Small intestine (tissue), 16 donors: ENCODE measurements at places on chromosomes 2 and 18. TPM values are rescaled to one million over a fixed set of nuclear protein-coding genes. Genes with fewer than 3 reads are reported as not detected.
A peak's percentile ranks its signal among the peaks of the same experiment; 100 is the strongest.

- no peak overlapping the region for H3K4me3 ChIP-seq
- H3K36me3 ChIP-seq = no peaks in the 10 kb centered on the region
- no peaks in the 10 kb centered on the region for H3K27me3 ChIP-seq
- DNase-seq = no peak
- no peaks in the 10 kb centered on the region for H3K4me1 ChIP-seq
Measured at GRCh38 chr2:157269922-157270321, 12.4 kb downstream of the GALNT5 start.

The ANKRD53 gene
- 2.1 TPM for polyA plus RNA-seq

DNA sequence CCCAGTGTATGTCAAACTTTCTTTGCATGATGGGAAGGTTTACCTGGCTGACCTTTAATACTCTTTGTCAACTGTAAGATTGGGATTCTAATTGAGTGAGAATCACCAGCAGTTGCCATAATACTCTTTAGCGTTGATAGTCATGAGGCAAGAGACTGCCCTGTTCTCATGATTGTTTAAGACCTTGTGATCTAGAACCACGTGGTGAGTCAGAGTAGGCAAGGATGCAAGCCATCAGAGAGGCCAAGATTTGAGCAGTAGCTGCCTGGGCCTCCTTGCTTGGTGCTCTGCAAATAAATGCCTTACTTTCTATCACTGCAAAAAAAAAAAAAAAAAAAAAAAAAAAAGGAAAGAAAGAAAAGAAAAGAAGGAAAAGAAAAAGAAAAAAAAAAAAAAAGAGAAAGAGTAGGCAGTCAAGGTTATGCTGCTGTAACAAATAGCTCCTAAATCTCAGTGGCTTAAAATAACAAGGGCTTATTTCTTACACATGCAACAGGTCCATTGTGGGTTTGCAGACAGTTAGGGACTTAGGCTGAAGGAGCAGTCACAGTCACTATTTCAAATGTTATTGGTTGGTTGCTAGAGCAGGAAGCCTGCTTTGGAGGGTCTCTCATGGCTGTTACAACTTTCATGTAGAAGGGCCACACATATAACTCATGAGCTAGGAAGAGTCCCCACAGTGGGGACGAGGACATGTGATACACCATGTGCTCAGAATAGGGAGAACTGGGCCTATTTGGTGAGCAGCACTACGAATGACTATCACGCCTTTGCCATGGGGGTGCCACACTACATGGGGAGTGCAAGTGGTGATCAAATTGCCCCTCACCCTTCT is 21.7 kb downstream of the IL1R2 start:
- H3K27ac ChIP-seq = no peak overlapping the region
- H3K27me3 ChIP-seq = no peaks in the 10 kb centered on the region
- no peak for DNase-seq
- H3K4me1 ChIP-seq = no peaks in the 10 kb centered on the region

The TUBA3E gene
- polyA plus RNA-seq = 2.4 TPM

DNA sequence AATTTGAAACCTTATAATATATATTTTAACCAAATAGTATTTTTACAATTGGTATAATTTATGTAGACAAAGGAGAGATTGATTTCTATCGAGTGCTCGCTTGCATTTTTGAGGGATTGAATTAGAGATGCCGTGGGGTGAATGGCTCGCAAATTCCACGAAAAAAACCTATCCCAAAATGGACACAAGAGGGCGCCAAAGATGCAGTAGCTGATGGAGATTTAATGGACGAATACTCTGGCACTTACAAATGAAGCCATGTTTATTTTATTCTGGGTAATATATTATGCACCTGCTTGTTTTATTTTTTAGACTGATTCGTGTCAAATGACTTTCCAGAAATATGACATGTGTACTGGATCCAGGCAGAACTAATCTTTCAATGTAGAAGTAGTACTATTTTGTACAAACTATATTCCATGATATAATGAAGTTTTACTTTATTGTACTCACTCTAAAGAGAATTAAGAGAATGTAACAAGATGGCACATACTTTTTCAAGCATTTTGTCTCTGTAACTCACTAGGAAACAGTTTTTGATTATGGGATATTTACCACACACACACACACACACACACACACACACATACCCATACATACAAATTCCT is 505.4 kb downstream of the PLCL1 start:
- no peaks in the 10 kb centered on the region for H3K36me3 ChIP-seq
- no peak overlapping the region for H3K27ac ChIP-seq
- H3K4me1 ChIP-seq = no peaks in the 10 kb centered on the region
- no peak overlapping the region for H3K4me3 ChIP-seq

DNA sequence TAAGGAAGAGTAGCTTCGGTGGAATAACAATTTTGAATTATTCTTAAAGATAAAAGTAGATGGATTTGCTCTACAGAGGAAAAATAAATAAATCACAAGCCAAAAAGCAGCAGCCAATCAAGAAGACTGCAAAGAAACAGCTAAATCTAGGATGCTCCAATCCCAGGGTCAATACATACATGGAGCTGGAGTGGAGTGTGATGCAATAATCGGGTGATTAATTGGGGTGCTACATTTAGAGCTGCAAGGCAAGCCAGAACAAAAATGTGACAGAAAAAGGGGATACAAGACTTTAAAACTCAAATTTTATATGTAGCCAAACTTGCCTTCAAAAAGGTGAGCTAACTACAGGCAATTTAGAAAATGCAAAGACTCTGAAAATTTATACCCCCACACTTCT is 215.8 kb downstream of the TCF4 start:
- H3K4me3 ChIP-seq = no peak overlapping the region
- no peak overlapping the region for H3K27ac ChIP-seq
- no peaks in the 10 kb centered on the region for H3K4me1 ChIP-seq
- DNase-seq = no peak

DNA sequence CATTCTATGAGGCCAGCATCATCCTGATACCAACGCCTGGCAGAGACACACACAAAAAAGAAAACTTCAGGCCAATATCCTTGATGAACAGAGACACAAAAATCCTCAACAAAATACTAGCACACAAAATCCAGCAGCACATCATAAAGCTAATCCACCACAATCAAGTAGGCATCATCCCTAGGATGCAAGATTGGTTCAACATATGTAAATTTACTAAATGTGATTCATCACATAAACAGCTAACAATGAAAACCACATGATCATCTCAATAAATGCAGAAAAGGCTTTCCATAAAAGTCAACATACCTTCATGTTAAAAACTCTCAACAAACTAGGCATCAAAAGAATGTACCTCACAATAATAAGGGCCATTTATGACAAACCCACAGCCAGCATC is 65.3 kb downstream of the WDPCP start:
- H3K4me3 ChIP-seq = no peak overlapping the region
- H3K27ac ChIP-seq = no peak overlapping the region
- H3K27me3 ChIP-seq = no peaks in the 10 kb centered on the region
- H3K36me3 ChIP-seq = no peaks in the 10 kb centered on the region
- no peaks in the 10 kb centered on the region for H3K4me1 ChIP-seq

The QPCT gene
- 0.67 TPM for polyA plus RNA-seq

DNA sequence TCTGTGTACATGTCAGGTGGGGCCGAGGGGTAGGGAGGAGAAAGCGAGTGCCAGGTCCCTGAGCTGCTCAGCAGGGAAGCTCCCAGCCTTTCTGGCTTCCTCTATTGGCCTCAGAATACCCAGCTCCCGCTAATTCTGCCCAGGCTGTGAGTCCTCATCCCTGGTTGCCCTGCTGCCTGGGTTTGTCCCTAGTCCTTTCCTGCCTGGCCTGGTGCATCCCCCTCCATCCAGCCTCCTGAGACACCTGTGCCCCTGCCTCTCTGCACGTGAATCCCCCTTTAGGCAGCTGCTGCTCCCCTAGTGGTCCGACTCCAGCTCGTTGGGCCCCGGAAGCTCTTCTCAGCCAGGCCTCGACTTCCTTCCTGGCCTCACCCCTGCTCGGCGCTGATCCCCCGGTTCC is 54.6 kb downstream of the INHBB start:
- no peaks in the 10 kb centered on the region for H3K4me1 ChIP-seq
- no peak overlapping the region for H3K27ac ChIP-seq
- no peak overlapping the region for H3K4me3 ChIP-seq
- H3K36me3 ChIP-seq = no peaks in the 10 kb centered on the region
- DNase-seq = no peak
- no peaks in the 10 kb centered on the region for H3K27me3 ChIP-seq

GRCh38 chr2:29607038-29607420 is 314.4 kb downstream of the ALK start:
- H3K36me3 ChIP-seq = no peaks in the 10 kb centered on the region
- no peak for DNase-seq
- H3K4me1 ChIP-seq = no peaks in the 10 kb centered on the region
- no peak overlapping the region for H3K4me3 ChIP-seq

DNA sequence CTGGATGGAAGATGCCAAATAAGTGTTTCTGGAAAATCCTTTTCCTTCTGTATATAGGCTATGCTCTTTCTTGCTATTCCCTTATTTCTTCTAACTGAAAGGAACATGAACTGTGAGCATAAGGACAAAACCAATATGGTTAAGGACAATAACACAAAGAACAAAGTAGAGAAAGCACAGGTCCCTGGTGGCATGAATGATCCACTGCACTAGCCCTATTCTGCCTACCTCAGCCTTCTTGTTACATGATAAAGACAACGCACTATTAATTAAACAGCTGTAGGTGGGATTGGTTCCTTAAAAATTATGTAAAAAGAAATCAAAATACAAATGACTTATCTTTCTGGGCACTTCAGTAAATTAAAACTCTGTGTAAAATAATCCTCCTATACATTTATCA is 1.9 kb upstream of the WDR75 start:
- H3K36me3 ChIP-seq = no peaks in the 10 kb centered on the region
- H3K4me3 ChIP-seq = no peak overlapping the region
- no peak overlapping the region for H3K27ac ChIP-seq
- H3K4me1 ChIP-seq = peaks cover 13% of the 10 kb centered on the region

GRCh38 chr2:65055422-65056214 is 598 bp upstream of the CEP68 start:
- no peaks in the 10 kb centered on the region for H3K36me3 ChIP-seq
- no peaks in the 10 kb centered on the region for H3K27me3 ChIP-seq
- peak overlapping the region; percentile 68 for H3K4me3 ChIP-seq
- no peak for DNase-seq
- peaks cover 15% of the 10 kb centered on the region for H3K4me1 ChIP-seq

DNA sequence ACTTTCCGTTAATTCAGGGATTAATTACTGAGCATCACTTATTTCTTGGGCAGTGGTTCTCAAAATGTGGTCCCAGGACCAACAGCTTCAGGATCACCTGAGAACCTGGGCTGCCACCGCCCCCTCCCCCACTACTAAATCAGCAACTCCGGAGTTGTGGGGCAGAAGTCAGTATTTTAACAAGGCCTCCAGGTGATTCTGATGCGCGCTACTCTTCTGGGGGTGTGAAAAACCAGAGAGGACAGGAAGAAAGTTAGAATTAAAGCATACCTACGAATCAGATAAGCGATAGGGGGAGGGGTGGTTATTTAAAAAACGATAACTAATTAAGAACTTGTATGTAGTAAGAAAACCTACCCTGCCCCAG is 319 bp downstream of the ZSCAN30 start:
- peak overlapping the region; percentile 14 for H3K27ac ChIP-seq
- DNase-seq = no peak
- H3K36me3 ChIP-seq = peaks cover 2% of the 10 kb centered on the region
- H3K27me3 ChIP-seq = no peaks in the 10 kb centered on the region
- H3K4me1 ChIP-seq = no peaks in the 10 kb centered on the region

DNA sequence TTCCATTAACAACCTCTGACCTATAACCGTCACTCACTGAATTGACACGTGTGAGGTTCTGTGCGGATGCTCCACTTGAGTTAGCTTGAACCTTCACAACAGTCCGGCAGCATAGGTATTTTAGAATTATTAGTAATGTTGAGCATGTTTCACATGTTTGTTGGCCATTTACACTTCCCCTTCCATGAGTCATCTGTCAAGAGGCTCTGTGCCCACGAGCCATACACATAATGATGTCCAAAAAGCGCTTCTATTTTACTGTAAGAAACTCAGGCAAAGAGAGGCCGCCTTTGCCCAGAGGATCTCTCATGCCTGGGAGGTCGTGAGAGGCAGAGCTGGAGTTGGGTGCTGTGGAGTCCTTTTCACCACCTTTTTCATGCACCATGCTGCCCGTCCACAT is 28.9 kb upstream of the TMEM214 start:
- no peaks in the 10 kb centered on the region for H3K36me3 ChIP-seq
- no peak overlapping the region for H3K4me3 ChIP-seq
- H3K27me3 ChIP-seq = no peaks in the 10 kb centered on the region
- no peak for DNase-seq

DNA sequence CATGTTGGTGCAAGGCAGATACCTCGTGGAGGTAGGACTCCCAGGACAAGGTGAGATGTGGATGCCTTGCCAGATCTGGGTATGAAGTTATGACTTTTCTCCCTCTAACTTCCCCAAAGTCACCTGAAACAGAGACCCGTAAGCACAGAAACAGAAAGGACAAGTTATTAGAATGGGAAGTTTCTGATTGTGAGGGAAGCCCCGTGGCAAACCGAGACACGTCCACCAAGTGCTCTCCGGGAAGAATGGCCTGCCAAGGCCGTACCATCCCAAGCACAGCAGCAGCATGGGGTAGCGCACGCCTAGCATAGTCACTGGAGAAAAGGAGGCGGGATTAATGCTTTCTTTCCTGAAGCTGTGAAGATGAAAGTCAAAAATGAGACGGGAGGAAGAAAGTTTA is 110.6 kb downstream of the ZNF532 start:
- H3K27ac ChIP-seq = peak overlapping the region; percentile 7
- DNase-seq = no peak
- no peaks in the 10 kb centered on the region for H3K4me1 ChIP-seq
- H3K36me3 ChIP-seq = peaks cover 23% of the 10 kb centered on the region

GRCh38 chr2:16252251-16252650 is 311.9 kb downstream of the MYCN start:
- H3K4me1 ChIP-seq = no peaks in the 10 kb centered on the region
- no peak for DNase-seq
- H3K4me3 ChIP-seq = no peak overlapping the region
- H3K27me3 ChIP-seq = peaks cover 3% of the 10 kb centered on the region
- no peak overlapping the region for H3K27ac ChIP-seq

DNA sequence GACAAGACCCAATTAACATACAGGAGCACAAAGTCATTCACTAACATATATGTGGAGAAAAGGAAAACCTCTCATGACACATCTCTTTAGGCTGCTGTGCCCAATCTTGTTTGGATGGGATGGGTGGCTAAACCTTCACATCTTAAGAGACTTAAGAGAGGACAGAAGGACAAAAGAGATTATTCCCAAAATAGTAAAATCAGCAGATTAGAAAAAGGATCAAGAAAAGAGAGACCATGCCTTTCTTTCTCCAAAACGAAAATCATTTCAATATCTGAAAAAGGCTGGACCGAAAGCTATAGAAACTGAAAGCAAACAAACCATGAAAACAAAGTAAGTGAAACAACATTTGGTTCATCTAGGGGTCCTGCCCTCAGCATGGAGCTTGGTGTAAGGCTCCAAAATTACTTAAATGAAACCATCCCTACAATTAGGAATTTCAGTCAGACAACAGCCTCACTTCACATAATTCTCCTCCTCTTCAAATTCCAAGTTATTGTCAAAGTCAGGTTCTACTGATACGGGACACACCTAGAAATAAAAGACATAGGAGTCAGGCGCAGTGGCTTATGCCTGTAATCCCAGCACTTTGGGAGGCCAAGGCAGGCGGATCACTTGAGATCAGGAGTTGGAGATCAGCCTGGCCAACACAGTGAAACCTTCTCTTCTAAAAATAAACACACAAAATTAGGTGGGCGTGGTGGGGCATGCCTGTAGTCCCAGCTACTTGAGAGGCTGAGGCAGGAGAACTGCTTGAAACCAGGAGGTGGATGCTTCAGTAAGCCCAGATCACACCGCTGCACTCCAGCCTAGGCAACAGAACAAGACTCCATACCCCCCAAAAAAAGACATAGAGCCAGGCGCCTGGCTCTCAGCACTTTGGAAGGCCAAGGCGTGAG is 5.2 kb downstream of the STARD7 start:
- H3K27ac ChIP-seq = peak overlapping the region; percentile 79
- peaks cover 18% of the 10 kb centered on the region for H3K36me3 ChIP-seq
- H3K27me3 ChIP-seq = no peaks in the 10 kb centered on the region
- peak; percentile 33 for DNase-seq
